ENCODE measurements at places on chromosomes 3 and 15.

- DNase-seq, result no peak
Measured at GRCh38 chr3:43484926-43485488, 136.8 kb downstream of the ANO10 start.

DNA sequence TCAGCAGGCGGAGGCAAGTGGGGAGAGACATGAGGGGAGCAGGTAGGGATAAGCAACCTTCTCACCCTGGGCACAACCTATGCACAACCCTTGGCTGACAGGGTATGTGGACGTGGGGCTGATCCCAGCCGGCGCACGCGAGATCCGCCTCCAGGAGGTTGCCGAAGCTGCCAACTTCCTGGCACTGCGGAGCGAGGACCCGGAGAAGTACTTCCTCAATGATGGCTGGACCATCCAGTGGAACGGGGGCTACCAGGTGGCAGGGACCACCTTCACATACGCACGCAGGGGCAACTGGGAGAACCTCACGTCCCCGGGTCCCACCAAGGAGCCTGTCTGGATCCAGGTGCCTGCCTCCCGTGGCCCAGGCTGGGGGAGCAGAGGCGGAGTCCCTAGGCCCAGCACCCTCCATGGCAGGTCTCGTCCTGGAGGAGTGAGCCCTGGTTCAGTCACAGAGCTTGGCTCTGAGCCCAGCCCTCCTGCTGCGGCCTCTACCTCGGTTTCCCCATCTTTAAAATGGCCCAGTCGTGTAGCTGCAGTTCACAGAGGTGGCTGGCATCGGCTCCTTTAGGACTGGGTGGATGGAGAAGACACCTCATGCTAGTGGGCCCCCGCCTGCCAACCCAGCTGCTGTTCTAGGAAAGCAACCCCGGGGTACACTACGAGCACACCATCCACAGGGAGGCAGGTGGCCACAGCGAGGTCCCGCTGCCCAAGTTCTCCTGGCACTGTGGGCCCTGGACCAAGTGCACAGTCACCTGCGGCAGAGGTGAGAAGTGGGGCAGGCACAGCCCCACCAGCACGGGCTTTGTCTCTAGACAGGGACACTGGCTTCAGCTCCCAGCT is 96.0 kb downstream of the TBC1D2B start:
- DNase-seq, result no peak

DNA sequence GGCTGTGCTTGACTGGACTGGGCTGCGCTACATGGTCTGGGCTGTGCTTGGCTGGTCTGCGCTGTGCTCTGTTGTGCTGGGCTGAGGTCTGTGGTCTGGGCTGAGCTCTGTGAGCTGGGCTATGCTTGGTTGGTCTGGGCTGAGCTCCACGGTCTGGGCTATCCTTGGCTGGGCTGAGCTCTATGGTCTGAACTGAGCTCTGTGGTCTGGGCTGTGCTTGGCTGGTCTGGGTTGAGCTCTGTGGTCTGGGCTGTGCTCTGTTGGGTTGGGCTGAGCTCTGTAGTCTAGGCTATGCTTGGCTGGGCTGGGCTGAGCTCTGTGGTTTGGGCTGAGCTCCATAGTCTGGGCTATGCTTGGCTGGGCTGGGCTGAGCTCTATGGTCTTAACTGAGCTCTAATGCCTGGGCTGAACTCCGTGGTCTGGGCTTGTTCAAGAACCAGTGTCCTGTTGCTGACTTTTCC is 92.0 kb downstream of the PLXNA1 start:
- DNase-seq, result no peak

- DNase-seq, result no peak
Measured at GRCh38 chr3:153319705-153320554, 157.9 kb downstream of the RAP2B start.

- no peak for DNase-seq
Measured at GRCh38 chr3:180684807-180685206, 5.5 kb upstream of the CCDC39 start.

GRCh38 chr3:64318668-64319271 is 93.5 kb upstream of the PRICKLE2 start:
- no peak for DNase-seq

DNA sequence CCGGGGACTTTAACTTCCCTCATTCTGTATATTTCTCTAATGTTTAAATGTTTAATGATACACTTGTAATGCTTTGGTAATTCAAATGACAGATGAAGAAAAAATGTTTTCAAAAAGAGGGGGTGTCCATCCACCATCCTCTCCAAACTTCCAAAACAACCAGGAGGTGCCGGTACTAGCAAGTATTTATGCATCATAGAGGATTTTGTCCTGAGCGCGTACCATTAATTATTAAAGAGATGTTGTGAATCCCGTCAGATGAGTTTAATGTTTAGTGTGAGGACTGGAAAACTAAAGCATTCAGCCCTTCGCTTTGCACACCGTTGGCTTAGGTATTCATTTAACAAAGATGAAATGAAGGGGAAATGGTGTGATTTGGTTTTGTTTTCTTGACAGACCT is 1.3 kb downstream of the SLC28A1 start:
- no peak for DNase-seq
